ENCODE measurements at places on chromosomes 3 and 15.

DNA sequence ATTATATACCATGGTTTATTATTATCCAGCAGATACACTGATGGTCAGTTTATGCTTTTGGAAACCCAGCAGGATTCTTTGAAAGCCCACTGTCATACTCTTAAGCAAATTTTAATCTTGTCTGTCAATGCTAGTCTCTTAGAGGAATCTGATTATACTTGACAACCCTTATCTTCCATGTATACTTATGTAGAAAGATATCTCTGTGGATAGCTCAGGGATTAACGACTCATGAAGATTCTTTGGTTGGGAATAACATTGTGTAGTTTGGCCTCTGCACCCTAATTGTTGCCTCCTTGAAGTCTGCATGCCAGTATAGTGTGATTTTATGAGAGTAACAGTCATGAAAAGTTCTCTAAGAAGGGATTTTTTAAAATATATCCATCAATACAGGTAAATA is 33.0 kb downstream of the FILIP1L start:
- no peak for DNase-seq

- no peak for DNase-seq
Observed at GRCh38 chr15:69929905-69930630, 167.6 kb downstream of the TLE3 start.

DNA sequence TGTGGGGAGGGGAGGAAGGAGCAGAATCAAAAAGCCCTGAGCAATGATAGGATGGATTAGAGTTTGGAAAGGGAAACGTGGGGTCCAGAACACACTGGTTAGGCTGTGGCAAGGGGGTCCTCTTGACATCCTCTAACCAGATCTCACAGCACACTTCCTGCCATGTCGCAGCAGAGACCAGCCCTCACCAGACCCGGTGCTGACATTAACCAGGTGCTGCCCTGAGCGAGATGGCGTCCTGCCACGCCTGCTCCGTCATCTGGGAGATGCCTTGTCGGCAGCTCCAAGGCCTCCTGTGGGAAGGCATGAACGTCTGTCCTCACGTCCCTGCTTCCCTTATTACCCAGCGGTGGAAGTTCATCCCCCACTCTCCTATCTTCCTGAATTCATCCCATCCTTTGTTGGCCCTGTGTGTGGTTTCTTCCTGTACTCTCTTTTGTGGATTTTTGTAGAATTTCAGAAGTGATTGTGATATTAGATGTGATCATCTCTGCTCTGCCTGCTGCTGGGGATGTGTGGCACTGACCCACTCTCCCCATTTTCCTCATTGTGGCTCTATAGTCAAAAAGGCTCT is 29.4 kb upstream of the MYZAP start:
- DNase-seq: no peak

- no peak for DNase-seq
Observed at GRCh38 chr15:48391950-48392349, 60.7 kb downstream of the DUT start.

GRCh38 chr3:180358179-180358578 is 243.8 kb upstream of the TTC14 start:
- no peak for DNase-seq

GRCh38 chr3:105953831-105954230 is 85.0 kb upstream of the CBLB start:
- no peak for DNase-seq

GRCh38 chr3:134197681-134198261 is 52.9 kb downstream of the RYK start:
- peak; percentile 29 for DNase-seq

DNA sequence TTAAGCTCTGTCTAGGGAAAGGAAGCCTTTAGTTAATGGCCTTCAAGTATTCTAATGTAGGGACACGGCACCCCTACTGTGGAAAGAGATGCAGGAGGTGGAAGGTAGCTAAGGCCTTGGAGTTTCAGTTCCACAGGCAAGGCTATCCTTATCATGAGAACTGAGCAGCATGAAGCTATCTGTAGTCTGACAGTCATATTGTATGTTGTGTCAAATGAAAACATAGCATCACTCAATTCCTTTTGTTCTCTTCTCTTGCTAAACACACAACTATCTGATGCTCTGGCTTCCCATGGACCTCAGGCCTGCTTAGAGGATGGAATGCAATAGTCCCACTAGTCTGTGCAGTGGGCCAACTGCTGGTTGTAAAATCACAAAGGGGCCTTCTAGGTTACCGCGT is 380.9 kb downstream of the FHIT start:
- DNase-seq: no peak

DNA sequence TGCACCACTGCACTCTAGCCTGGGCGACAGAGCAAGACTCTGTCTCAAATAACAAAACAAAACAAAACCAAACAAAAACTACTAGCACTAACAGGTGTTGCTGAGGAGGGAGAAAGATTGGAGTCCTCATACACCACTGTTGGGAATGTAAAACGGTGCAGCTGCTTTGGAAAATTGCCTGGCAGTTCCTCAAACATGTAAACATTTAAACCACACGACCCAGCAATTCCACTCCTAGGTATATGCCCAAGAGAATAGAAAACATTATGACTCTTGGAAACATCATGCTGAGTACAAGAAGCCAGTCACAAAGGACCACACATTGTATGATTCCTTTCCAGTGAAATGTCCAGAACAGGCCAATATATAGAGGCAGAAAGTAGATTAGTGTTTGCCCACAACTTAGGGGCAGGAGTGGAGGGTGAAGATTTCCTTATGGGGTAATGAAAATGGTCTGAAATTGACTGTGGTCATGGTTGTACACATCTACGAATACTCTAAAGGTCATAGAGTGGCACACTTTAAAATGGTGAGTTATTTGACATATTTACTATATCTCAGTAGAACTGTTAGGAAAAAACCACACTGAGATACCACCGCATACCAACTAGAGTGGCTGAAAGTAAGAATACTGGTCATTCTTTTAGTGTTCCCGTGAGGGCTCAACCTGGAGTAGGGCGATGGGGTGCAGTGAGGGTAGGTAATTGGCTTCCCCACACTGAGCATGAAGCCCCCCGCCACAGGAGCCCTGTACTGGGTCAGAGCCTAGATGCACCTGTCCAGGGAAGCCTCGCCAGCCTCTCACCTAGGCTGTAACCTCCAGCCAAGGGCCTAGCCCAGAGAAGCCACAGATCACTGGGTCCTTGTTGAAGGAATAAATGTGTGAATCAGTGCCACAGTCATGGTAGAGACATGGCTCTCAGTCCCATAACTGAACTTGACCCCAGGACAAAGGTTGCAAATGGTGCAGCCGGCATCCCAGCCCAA is 131.1 kb downstream of the NUP210 start:
- no peak for DNase-seq

GRCh38 chr3:39188271-39189149 is 3.9 kb downstream of the XIRP1 start:
- no peak for DNase-seq

GRCh38 chr3:152309031-152309430 is 40.3 kb downstream of the MBNL1 start:
- no peak for DNase-seq

DNA sequence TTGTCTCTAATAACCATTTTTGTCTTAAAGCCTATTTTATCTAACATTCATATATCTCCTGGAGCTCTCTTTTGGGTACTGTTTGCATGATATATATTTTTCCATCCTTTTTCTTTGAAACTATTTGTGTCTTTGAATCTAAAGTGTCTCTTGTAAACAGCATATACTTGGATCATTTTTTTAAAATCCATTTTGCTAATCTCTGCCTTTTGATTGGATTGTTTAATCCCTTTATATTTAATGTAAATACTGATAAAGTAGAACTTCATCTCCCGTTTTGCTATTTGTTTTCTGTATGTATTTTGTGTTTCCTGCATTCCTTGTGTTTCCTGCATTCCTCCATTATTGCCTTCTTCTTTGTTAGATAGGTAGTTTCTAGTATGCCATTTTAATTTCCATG is 31.4 kb downstream of the ACAA1 start:
- no peak for DNase-seq

DNA sequence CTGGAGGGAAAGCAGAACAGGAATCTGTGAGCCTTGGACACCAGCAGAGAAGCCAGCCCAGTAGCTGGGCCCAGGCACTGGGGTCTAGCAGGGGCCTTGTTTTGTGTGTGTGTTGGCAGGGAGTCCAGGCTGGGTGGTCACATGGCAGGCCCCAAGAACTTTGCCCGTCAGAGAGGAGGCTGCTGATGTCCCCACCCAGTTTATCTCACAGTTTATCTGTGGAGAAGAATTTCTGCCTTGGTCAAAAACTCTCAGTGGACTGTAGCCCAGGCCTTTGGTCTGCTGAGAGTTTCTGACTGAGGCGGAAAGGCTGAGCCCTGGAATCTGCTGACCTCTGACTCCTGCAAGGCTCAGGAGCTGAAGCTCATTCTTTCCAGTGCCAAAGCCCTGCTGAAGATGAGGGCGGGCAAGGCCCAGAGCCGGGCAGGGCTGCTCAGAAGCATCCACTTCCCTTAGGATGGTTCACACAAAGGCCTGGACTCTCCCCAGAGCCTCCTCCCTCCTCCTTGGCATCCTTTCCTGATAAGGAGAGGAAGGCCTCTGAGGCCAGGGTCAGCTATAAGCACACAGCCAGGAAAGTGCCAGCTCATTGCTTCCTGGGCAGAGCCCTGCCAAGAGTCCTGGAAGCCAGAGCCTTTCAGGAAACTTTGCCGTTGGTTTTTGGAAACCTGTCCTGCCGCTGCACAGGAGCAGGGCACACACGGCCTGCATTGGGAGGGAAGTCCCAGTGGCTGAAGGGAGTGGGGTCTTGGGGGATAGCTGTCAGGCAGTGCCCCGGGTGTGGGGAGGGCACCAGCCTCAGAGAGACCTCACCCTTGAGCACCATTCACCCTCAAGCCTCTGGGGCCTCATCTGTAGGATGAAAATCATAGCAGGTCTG is 37.2 kb upstream of the SLCO2A1 start:
- no peak for DNase-seq

DNA sequence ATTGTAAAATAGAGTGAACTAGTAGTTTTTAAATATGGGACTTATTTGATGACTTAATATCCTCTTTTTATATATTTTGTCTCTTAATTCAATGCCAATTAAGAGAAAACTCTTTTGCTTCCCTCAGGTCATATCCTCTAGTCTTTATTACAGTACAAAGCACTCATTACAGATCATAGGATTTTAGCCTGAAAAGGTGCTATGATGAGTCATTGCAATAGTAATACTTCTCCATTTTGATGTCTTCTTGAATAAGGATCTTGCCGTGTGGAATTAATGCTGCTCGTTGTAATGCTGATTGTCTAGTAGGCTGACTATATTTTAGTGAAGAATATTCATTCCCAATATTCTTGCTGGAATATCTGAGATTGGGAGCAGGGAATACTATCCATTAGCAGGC is 612.2 kb upstream of the GOLIM4 start:
- DNase-seq: no peak

DNA sequence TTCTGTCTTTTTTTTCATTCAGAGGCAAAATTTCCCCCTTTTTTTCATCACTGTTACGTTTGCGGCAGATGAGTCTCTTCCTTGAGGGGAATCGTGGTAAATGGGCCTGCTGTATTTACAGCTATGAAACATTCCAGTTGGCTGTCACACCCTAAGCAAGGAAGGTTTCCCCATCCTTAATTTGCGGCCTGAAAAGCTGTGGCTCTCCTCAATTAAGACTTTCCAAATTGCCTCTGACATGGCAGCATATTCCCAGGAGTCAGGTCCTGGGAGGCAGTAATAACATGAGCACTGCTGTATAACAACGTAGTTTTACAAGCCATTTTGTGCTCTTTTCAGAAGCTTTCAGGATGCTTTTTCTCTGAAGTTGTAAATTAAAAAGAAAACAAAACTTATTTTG is 420.9 kb downstream of the LPP start:
- DNase-seq: no peak

DNA sequence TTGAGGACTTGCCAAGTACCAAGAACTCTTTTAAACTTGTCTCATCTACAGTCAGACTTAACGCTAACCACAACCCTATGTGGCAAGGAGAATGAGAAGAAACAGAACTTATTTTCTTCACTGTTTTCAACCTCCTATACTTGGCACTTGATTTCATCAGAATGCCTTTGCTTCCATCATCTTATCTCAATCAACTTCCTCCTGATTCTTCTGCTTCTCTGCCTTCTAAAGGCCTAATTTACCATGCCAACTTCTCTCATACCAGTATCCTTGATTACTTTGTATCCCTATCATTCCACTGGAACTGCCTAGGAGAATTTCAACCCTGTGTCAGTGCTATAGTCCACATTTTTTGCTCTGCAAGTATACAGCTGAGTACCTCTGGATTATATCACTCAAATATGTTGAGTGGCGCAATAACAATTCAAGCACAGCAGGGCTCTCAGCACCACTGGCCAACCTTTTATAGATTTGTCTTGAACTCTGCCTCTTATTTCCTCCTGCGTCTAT is 413.6 kb downstream of the ROBO1 start:
- no peak for DNase-seq

- no peak for DNase-seq
Observed at GRCh38 chr15:75235760-75236729, 22.1 kb upstream of the GOLGA6C start.

DNA sequence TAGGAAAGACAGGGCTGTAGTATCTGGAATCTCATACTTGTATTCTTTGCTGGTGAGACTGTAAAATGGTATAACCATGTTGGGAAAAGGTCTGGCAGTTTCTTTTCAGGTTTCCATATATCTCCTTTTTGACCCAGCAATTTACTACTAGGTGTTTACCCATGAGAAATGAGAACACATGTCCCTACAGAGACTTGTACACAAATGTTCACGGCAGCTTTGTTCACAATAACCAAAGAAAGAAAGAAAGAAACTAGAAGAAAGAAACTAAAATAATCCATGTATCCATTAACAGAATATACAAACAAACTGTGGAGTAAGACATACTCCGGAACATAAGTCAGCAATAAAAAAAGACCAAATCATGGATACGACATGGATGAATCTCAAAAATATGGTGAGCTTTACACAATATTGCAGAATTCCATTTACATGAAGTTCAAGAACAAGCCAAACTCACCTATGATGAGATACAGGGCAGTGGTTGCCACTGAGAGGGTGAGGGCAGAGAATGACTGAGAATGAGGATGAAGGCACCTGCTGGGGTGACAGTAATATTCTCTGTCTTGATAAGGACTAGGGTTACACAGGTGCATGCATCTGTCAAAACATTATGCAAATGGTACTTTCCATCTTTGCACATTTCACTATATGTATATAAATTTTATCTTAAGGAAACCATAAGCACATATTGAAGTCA is 2.7 kb downstream of the RFTN1 start:
- no peak for DNase-seq

GRCh38 chr3:141129049-141129448 is 77.9 kb downstream of the SPSB4 start:
- no peak for DNase-seq

DNA sequence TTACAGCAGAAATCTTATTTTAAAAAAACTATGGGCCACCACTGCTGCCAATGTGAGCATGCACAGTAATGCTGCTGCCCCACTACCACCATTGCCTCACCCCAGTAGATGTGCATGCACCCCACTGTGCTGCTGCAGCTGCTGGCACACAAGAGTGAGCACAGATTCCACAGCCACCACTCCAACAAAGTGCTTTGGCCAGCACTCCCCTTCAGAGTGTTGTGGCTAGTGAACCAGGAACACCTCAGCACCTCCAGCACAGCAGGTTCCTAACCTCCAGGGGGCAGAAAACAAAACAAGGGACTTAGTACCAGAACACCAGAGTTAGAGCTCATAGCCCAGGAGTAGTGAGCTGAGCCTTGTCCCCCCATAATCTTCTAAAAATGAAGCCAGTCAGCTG is 629.6 kb downstream of the PYDC2 start:
- DNase-seq: no peak

Measured in T-helper 2 cell treated with Interferon-gamma antibody and Interleukin-4, amounts not matched to agents 5 μg/mL and 100 μg/mL, for 36 hours (primary cell).